Stimulated activated naive CD8-positive, alpha-beta T cell treated with anti-CD3 and anti-CD28 coated beads, Interleukin-15, Interleukin-2, amounts not matched to agents 100 U/mL and 50 U/mL, for 24 hours (primary cell): ENCODE measurements at places on chromosomes 6 and 20.

- no peak for DNase-seq
Observed at GRCh38 chr20:62021793-62022385, 43.8 kb downstream of the TAF4 start.

DNA sequence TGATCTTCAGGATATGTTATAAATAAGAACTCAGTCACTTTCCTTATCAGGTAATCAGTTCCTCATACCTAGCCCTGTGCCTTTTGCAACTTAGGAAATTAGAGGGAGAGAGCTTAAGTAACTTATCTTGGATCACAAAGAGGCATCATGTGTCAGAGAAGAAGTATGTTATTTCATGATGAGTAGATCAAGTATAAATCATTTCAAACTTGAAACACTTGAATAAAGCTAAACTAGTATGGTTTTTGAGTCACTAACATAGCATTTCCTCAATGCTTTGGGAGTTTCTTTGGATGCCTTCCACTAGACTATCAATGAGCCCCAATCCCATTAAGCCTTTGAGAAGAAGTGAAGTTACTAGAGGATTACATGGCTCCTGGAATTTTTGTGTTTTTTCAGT lies 102.6 kb upstream of the TNFAIP3 start:
- no peak for DNase-seq

DNA sequence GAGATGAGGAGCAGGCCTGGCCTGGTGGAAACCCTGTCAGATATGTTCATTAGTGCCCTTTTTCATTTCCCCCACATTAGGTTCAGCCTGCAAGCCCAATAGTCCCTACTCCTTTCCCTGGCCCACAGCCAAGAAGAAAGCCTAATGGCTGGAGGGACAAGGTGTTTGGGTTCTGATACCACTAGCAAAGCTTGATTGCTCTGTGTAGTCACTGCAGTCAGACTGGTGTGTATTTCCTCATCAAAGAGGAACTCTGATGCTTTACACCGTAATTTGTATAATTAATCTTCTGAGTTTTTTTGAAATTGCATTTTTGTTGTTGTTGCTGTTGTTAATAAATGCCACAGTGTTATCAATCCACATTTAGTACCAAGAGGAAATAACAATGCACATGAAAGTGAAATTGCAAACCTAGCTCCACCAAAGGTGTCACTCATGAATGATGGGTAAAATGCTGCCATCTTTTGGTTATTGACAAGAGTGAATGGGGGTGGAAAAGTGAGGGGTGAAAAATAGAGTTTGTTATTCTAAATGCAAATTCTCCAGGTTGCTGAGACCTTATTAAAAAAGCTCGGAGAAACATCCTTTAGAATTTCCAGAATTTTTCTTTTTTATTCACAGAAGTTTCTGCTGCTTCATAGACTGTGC lies 320.2 kb upstream of the POU3F2 start:
- DNase-seq: no peak

DNA sequence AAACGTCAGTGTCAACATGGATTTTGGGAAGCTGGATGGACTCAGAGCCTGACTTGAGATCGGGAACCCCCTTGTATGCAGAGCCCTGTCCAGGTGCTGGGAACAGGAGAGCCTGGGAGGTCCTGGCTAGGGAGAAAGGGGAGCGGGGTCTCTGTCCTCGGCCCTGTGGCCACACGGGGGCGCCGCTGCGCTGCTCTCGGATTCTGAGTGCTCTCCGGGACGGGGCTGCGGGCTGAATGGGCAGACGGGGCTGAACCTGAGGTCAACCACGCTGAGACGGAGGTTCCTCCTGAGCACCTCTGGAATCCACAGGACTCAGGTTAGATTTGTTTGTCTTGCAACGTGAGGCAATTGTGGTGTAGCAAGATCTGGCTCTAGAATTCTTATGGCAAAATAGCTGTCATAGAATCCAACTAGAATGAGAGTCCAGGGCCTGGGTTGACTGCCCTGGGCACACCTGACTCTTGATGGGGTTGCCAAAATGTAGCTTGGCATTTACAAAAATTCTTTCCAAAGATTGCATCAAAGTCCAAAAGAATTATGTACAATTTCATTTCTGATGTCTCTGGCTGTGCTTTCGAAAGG lies 20.6 kb upstream of the HLA-F start:
- peak; percentile 93 for DNase-seq

DNA sequence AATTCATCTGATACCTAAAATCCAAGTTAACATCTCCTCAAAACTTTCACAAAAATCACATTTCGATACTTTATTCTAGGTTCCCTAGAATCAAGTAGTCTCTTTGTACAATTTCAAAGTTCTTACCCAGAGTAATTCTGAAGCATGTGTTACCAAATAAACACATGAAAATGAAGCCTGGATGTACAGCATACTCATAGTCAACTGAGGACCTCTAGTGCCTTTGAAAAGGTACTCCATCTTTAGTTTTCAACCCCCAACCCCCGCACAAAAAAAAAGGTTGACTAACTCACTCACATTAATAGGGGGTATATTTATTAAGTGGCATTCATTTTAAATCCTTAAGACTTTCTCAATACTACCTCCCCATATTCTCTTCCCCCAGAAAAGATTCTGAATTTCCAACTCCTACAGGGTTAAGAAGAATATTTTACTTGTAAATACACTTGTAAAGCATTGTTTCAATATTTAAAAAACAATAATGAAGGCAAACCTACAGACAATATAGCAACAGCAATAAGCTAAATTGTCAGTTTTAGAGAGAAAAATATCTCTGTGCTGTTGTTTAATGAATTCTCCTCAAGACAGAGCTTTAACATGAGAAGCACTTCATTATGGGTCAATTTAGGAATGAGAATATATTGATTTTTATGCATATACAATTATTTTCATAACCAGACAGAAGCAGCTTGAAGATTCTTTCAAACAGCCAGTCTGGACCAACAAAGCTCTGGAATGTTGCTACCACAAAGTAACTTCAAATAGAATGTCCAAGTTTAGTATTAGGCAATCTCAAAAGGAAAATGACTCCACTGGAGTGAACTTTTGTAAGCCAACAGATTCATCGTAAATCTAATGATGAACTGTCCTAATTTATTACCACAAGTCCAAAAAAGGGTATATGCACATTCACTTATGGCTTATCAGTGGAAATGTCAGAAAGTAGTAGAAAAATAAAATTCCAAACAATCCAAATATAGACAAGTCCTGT lies 3.3 kb downstream of the PLN start:
- DNase-seq: no peak

GRCh38 chr6:52503851-52504781 lies 72.7 kb downstream of the TRAM2 start:
- no peak for DNase-seq

DNA sequence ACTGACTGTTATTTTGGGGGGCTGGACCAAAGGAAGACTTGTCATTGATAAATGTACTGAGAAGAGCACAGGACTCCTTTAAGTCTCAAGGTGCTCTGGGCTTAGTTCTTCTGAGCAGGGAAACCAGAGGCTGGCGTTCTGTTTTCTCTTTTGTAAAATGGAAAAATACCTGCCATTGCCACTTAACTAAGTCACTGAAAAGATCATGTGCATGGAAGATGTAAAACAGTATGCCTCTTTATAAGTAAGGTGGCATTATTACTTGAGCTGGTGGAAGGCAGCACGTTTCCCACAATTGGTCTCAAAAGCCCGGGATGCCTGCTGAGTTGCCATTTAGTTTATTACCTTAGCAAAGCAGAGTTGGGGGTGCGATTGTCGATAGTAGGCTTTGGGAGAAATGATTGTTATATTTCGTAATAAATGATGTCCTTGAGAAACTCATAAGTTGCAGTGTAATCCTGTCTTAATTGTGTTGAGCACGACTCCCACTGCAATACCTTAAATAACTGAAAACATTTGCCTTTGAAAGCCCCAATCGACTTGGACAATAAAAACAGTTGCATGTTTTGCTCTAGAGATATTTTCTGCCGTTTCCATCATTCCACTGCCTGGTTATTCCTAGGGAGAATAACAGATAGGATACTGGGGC lies 3.6 kb downstream of the JARID2 start:
- DNase-seq: no peak

DNA sequence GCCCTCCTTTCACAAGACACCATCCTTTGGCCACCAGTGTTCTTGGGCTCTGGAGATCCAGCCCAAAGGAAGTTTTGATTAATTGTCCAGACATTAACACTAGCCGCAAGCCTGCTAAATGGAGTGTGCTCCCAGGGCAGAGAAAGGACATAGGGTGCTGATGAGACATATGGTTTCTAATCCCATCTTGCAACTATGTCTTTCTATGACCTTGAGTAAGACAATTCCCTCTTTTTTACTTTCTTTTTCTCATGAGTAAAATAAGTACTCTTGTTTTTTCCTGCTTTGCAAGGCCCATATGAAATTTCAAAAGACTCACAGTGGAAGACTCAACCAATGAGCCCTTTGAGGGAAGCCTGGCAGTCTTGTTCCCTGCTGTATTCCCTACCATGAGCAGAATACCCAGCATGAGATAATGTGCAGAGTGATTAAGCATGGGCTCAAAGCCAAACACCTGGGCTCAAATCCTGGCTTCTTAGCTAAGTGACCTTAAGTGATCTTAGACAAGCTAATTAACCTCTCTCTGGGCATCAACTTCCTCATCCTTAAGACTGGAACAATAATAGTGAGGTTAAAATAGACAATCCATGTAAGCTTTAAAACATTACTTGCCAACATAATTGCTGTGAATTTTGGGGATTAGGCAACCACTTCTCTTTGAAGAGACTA lies at the start of gene WFDC10B:
TSS of gene WFDC10B (minus strand) at position 51 of the 669 bp plus-strand sequence. CDS start 19,027 bp downstream, outside the sequence.
- no peak for DNase-seq
